Activated CD4-positive, alpha-beta memory T cell treated with anti-CD3 and anti-CD28 coated beads for 36 hours (primary cell): ENCODE measurements at places on chromosomes 6 and 20. TPM values are rescaled to one million over a fixed set of nuclear protein-coding genes. Genes with fewer than 3 reads are reported as not detected.

Gene OR2H2
- total RNA-seq, result not detected

DNA sequence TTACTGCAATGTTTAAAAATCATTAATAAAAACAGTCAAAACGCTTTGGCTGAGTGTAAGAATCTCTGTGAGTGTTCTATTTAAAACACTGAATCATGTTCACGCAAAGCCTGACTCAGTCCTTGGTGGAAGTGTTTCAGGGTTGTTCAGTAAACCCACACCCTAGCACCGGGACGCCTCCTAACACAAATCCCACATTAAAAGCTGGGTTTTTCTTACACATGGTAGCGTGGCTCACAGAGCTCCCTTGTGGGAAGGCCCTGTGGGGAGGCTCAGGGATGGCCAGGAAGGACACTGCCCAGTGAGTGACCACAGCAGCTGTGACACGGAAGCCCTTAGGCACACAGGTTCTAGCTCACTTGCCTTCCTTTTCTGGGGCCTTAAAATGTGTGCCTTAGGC lies 80.2 kb downstream of the GMPR start:
- H3K27ac ChIP-seq, result peak overlapping the region; percentile 84
- H3K4me3 ChIP-seq, result no peak overlapping the region
- H3K36me3 ChIP-seq, result no peaks in the 10 kb centered on the region
- no peaks in the 10 kb centered on the region for H3K27me3 ChIP-seq
- peak; percentile 63 for DNase-seq

GRCh38 chr20:45826381-45827019 lies 612 bp downstream of the TNNC2 start:
- H3K27ac ChIP-seq, result no peak overlapping the region
- no peak overlapping the region for H3K4me3 ChIP-seq
- H3K36me3 ChIP-seq, result no peaks in the 10 kb centered on the region
- peaks cover 14% of the 10 kb centered on the region for H3K4me1 ChIP-seq

GRCh38 chr20:37968841-37969401 lies 64.3 kb downstream of the TTI1 start:
- peaks cover 28% of the 10 kb centered on the region for H3K36me3 ChIP-seq
- H3K27ac ChIP-seq, result no peak overlapping the region
- H3K4me1 ChIP-seq, result no peaks in the 10 kb centered on the region
- H3K27me3 ChIP-seq, result no peaks in the 10 kb centered on the region
- no peak overlapping the region for H3K4me3 ChIP-seq

DNA sequence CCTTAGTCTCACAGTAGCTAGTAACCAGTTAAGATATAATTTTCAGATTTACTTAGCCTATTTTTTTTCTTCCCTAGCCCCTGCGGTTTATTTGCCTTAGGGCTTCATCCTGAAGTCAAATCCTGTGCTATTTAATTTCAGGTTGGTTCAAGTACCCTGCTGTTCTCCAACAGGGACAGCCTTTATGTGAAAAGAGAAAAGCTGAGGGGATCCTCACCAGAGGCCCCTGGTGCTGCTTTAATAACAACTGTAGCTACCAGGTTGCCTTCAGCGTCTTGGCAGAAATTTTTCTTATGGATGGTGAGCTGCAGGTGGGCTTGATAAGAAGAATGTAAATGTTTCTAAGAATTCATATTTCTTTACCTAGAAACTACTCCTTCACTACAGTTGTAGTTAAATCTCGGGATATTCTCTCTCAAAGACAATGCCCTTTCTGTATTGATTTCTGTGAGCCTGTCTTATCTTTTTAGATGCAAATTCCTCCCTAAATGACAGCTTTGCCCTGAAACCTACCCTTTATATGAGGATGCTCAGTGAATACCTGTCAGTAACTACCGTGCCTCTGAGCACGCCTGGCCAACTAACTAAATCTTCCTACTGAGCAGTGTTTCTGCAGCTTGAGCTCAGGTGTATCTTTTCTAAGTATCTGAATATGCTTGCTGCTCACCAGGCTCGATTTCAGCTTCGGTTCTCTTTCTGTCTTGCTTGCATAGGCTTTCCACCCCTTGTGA lies 320.5 kb downstream of the MMUT start:
- no peaks in the 10 kb centered on the region for H3K36me3 ChIP-seq
- no peak overlapping the region for H3K27ac ChIP-seq
- no peaks in the 10 kb centered on the region for H3K4me1 ChIP-seq
- no peaks in the 10 kb centered on the region for H3K27me3 ChIP-seq

- H3K27ac ChIP-seq, result no peak overlapping the region
- no peaks in the 10 kb centered on the region for H3K27me3 ChIP-seq
- no peaks in the 10 kb centered on the region for H3K36me3 ChIP-seq
- no peak overlapping the region for H3K4me3 ChIP-seq
- no peak for DNase-seq
These were observed 368.3 kb upstream of the SASH1 start for GRCh38 chr6:147974376-147974775.

GRCh38 chr6:121664158-121664557 lies 228.7 kb downstream of the GJA1 start:
- H3K4me1 ChIP-seq, result no peaks in the 10 kb centered on the region
- no peaks in the 10 kb centered on the region for H3K36me3 ChIP-seq
- DNase-seq, result no peak
- H3K27me3 ChIP-seq, result no peaks in the 10 kb centered on the region
- no peak overlapping the region for H3K4me3 ChIP-seq

Gene HLA-DRB5
- total RNA-seq, result 0.48 TPM

DNA sequence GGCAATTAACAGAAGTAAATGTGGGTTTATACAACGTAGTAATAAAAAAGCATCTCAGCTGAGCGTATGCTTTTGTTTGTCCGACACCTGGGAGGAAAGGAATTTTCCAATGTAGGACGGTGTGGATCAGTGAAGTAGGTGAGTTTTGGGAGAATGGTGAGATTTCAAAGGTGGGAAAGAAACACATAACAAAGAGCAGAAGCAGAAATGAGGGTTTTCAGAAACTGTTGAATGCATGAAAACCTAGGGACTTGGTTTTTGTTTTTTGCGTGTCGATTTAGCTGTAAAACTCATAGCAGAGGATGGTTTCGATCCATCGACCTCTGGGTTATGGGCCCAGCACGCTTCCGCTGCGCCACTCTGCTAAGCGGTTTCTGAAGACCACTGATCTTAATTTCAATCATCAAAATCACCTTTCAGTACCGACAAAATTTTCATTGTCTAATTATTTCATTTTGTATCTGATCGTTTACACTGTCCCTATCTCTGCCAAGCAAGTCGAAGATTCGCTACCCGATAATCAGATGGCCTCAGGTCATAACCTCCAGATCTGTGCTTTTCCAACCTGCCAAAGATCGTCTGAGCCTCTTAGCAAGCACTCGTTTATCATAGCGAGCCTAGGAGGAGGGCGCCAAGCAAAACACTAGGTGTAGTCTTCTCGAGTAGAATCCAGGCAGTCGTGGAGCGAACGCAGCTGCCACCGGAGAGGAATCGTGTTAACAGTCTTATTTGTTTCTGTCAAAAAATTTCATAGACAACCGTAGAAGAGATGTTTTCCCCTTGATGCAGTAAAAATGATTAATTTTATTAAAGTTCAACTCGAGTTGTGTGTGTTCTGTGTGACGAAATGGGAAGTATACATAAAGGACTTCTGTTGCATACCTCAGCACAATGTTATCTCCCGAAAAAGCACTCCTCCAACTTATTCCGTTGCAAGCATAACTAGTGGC lies 20.9 kb upstream of the POM121L2 start:
- peak; percentile 46 for DNase-seq
- H3K4me3 ChIP-seq, result peak overlapping the region; percentile 72
- peaks cover 28% of the 10 kb centered on the region for H3K27me3 ChIP-seq
- peaks cover 1% of the 10 kb centered on the region for H3K36me3 ChIP-seq

Gene CRISP3
- total RNA-seq, result not detected

Gene SLC22A3
- not detected for total RNA-seq

Gene RNGTT
- 22.0 TPM for total RNA-seq
